ENCODE measurements at places on chromosomes 4 and X. TPM values are rescaled to one million over a fixed set of nuclear protein-coding genes. Genes with fewer than 3 reads are reported as not detected.

Gene HOPX
- total RNA-seq: not detected

Gene TLR1
- total RNA-seq: 0.07 TPM

Gene NHSL2
- 1.7 TPM for total RNA-seq

Gene PPP2R2C
- 31.7 TPM for total RNA-seq

Gene DSPP
- not detected for total RNA-seq

Gene NUP62CL
- not detected for total RNA-seq

Gene POF1B
- total RNA-seq: 0.14 TPM

Gene TRAM1L1
- not detected for total RNA-seq

Gene FDCSP
- total RNA-seq: not detected

Gene FRAS1
- 1.3 TPM for total RNA-seq

Gene SMR3B
- total RNA-seq: not detected

Gene AVPR2
- not detected for total RNA-seq

Gene GUCY1A1
- 1.4 TPM for total RNA-seq

Gene ZFP42
- total RNA-seq: not detected

Gene CXCL6
- not detected for total RNA-seq

Gene FRMD7
- not detected for total RNA-seq

Gene NLGN4X
- not detected for total RNA-seq

Gene BLTP1
- 12.1 TPM for total RNA-seq

Gene PHKA2
- total RNA-seq: 9.5 TPM

Gene SMIM9
- not detected for total RNA-seq

Gene CTAG1B
- total RNA-seq: 11.9 TPM

Gene ZNF711
- total RNA-seq: 0.13 TPM

Gene HTT
- 14.7 TPM for total RNA-seq

Gene NALF2
- total RNA-seq: 3.4 TPM

Gene CSN1S1
- total RNA-seq: not detected

Gene STPG2
- total RNA-seq: not detected

Gene SERTM2
- total RNA-seq: 0.20 TPM

Gene F9
- total RNA-seq: not detected

Gene ASB9
- 12.2 TPM for total RNA-seq

Gene TLR3
- total RNA-seq: 0.84 TPM

Gene MAGEC2
- total RNA-seq: 1.4 TPM

Gene PRSS12
- total RNA-seq: 0.07 TPM

Gene ABHD18
- 4.9 TPM for total RNA-seq

Gene CFAP299
- not detected for total RNA-seq

Gene CETN2
- total RNA-seq: 21.0 TPM

Gene NOX1
- total RNA-seq: 0.18 TPM

Gene DNAAF6
- total RNA-seq: not detected

Gene GAR1
- 50.4 TPM for total RNA-seq

Gene ENAM
- total RNA-seq: 0.20 TPM

Gene HEPH
- total RNA-seq: 2.7 TPM

Gene C4orf51
- total RNA-seq: not detected

Gene VCX2
- total RNA-seq: 0.13 TPM

Gene ZC4H2
- 9.6 TPM for total RNA-seq

All from HT1080 (cell line).